ENCODE measurements at places on chromosomes 5 and 9. TPM values are rescaled to one million over a fixed set of nuclear protein-coding genes. Genes with fewer than 3 reads are reported as not detected.

GRCh38 chr5:87408204-87408603 is 4.5 kb downstream of the CCNH start:
- no peak for DNase-seq

DNA sequence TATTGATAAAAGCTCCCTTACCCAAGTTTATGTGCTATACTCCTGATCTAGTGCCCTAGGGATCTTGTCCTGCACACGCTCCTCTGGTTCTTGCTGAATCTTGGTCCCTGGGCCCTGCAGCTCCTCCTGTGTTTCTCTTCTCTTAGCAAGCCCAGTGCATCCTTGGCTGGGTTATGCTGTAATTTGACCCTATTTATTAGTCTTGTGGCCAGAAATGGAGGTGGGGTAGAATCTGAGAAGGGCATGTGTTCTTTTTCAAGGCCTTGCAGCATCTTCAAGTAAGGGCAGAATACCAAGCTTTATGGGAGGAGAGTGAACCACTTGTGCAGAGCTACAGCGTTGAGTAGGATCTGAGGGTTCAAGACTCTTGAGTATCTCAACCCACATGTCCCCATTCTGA is 366.8 kb downstream of the FAM170A start:
- no peak for DNase-seq

Gene SPATA31D3
- total RNA-seq, result not detected

DNA sequence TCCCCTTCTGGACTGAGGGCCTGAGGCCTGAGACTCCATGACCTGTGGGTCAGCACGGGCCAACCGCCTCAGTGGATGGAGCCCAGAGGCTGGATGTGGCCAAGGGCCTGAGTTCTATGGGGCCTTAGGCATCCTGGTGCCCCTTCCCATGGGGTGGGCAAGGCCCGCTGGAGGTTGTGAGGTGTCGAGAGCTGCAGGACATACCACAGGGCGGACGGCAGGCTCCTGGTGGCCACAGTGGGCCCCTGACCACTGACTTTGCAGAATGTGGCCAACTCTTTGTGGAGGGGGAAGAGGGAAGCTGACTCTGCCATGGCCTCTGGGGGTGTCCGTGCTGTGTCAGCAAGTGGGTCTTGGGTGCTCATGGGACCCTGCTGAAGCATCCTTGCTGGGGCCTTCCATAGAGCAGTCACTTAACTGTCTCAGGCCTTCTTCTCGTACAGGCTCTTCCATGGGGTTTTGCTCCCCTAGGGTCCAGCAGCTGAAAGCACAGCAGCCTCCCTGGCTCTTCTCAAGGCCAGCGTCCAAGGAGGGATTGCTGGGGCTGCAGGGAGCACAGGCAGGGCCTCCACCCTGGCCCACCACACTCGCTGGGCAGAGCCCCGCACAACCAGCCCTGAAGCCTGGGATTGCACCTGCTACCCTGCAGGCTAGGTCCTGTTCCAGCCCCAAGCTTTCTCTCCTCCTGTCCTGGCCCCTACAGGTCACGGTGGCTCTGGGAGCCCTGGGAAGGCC is 21.6 kb upstream of the SLC9A3 start:
- DNase-seq, result no peak

Gene SAPCD2
- 15.1 TPM for total RNA-seq

- DNase-seq, result no peak
Observed at GRCh38 chr5:54689411-54690251, 172.1 kb downstream of the SNX18 start.

- DNase-seq, result no peak
Observed at GRCh38 chr9:84294241-84294950, 46.2 kb downstream of the SLC28A3 start.

GRCh38 chr9:79054500-79054899 is 517.3 kb upstream of the TLE4 start:
- DNase-seq, result no peak
